ENCODE measurements at places on chromosomes 4 and X. TPM values are rescaled to one million over a fixed set of nuclear protein-coding genes. Genes with fewer than 3 reads are reported as not detected.

DNA sequence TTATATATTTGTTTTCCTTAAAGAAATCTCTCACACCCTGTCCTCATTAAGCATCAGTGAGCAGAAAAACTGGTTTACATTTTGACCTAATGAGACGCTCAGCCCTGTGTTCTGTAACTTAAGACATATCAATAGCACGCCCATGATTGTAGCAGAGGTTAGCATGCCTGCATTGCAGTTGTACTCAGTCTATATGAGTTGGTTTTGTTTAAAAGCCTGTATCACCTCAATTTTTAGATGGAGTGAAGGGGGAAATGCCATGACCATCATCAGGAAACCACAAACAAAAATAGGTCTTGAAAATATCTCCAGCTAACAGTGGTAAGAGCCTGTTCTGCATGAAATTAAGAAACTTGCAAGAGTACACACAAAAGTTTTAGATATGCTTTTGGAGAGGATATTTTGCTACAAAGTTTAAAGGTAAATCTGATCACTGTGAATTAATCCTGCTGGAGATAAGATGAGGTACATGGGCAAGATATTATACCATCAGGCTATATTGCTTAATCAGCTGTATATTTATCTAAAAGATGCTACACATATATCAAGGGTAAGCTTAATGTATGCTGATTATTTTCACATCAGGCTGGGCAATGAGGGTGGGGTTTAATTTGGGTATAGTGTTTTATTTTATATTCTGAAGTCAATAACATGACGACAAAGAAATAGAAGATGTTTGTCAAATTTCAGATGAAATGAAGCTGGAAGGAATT, 13.1 kb upstream of the COQ2 start:
- ATAC-seq = no peak

The SMIM10L2A gene
- 7.6 TPM for total RNA-seq

DNA sequence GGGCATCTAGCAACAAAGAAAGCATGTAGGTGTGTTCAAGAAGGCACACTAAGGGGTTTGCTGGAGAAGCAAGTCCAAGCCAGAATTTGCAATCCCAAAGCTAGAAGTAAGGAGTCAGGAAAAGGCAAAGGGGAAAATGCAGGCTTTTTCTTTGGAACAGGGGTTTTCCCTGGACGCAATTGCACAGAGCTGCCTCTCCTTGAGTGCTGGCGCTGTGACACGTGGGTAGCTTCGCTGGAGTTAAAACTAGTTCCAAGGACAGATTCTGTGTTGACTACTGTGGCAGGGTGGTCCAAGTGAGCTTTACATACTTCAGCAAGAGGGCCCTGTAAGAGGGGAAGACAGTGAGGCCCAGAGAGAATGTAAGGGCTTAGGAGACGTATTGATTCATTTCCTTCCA, 277.1 kb downstream of the ADGRA3 start:
- ATAC-seq = peak; percentile 21

- no peak for ATAC-seq
These were observed 92.5 kb downstream of the TLL1 start for GRCh38 chr4:165965503-165965902.

The SLC6A14 gene
- not detected for total RNA-seq

The ATG4A gene
- 4.4 TPM for total RNA-seq

- no peak for ATAC-seq
These were observed 48.4 kb upstream of the SPANXN4 start for GRCh38 chrX:142977128-142977914.

The UGT2A3 gene
- total RNA-seq = not detected

DNA sequence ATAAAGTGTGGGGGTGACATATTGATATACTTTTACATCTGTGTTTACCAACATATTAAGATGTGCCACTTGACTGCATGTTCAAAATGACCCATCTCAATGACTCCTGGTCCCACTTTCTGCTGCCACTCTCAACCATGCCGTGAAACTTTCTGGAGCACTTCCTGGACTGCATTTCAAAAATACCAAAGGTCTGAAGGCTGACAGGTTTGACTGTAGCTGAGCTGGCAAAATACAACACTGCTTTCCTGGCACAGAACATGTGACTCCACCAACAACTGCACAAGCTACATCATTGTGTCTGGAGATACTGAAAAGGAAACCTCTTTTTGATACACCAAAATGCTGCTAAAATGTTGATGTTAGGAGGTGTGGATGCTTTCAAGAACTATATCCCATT, 184.8 kb downstream of the UNC5C start:
- no peak for ATAC-seq

The MAGEA9B gene
- total RNA-seq = 0.34 TPM

GRCh38 chr4:54484383-54484782, 173.4 kb upstream of the KIT start:
- ATAC-seq = no peak

DNA sequence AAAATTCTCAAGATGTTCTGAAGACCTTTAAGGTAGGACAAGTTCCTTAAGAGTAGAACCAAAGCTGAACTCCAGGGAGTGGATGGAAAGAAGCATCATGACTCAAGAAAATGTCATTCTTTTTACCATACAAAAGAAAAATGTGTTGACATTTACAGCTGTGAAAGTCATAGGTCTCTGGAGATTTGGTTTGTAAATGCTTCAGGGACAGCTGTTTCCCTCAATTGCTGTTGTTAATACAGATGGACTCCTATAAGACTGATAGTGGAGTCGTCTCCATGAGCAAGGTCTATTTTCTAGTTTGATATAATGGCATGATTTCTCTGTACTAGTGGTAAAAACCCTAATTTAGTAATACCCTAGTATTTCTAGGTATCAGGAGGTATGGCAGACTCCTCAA, 101.7 kb downstream of the PHOX2B start:
- ATAC-seq = no peak

DNA sequence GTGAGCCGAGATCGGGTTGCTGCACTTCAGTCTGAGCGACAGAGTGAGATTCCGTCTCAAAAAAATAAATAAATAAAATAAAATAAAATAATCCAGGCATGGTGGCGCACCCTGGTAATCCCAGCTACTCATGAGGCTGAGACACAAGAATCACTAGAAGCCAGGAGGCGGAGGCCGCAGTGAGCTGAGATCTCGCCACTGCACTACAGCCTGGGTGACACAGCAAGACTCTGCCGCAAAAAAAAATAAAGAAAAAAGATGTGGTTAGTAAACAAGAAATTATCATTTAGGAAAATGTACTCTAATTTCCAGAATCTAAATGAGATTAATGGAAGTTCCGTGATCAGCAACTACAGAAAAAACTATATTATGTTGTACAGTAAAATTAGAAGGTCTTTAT, 14.5 kb upstream of the LRBA start:
- ATAC-seq = no peak

The MAGEA8 gene
- 0.33 TPM for total RNA-seq

The ZIC3 gene
- total RNA-seq = 6.0 TPM

GRCh38 chr4:152973629-152974467, 37.7 kb downstream of the FHDC1 start:
- ATAC-seq = no peak

DNA sequence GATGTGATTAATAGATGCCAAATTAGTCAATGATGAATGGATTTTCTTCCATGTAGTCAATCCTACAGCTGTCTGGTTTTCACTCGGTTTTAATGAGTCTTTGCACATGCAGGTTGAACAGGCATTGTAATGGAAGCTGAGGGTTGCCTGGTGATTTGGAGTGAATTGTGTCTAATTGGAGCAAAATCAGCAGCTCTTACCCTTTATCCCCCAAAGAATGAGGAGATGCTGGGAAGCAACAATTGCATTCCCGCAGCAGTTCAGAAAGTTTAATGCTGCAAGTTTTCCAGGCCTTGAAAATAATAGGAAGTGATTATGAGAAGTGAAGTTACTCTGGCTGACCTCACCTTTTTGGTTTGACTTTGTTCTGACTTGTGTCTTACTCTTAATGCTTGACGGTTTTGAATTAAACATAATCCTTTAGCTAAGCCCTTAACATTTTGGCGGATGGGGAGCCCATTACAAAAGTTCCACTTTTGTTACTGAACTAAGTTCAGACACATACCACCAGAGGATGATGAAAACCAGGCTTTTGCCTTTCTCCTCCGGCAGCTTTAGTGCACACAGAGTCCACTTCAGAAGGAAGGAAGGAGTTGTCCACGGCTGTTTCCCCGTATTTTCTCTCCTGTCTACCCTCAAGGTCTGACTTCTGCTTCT, 78.8 kb upstream of the TBC1D9 start:
- no peak for ATAC-seq

The MTMR8 gene
- total RNA-seq = 0.38 TPM

DNA sequence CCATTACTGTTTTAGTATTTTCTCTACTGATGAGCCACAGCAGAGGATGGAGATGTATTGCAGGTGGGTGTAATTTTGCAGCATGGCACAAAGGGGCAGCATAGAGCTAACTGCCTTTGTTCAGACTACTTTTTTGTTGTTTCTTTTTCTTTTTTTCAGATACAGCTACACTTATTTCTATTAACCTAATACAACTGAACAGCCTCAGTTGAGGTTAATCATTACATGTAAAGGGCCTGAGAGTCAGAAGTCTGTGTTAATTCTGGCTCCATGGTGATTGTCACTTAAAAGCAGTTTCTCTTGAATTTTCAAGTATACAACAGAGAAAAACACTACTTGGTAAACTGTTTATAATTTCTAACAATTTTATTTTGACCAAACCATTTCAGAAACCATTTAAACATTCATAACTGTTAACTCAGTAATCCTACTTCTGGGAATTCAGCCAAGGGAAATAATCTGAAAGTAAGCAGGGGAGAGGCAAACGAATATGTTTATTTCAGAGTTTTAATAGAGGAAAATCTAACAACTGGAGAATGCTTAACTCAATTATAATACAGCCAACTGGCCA, 13.9 kb upstream of the PPEF2 start:
- peak; percentile 47 for ATAC-seq

DNA sequence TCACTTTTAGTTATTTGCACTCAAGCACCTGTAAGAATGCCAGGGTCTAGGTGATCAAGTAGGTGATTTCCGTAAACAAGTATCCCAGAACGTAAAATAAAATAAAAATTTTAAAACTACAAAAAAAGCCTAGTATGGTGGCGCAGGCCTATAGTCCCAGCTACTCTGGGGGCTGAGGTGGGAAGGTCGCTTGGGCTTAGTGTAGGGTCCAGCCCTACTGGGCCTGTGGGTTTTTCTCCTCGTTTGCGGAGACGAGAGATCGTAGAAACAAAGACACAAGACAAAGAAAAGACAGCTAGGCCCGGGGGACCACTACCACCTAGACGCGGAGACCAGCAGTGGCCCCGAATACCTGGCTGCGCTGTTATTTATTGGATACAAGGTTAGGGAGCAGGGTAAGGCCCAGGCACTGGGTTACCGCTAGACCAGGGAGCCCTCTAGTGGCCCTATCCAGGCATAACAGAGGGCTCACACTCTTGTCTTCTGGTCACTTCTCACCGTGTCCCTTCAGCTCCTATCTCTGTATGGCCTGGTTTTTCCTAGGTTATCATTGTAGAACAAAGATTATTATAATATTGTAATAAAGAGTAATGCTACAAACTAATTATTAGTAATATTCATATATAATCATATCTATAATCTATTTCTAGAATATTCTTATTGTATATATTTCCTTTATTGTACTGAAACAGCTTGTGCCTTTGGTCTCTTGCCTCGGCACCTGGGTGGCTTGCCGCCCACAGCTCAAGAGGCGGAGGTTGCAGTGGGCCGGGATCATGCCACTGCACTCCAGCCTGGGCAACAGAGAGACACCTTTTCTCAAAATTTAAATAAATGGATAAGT, 38.4 kb downstream of the SAGE1 start:
- ATAC-seq = peak; percentile 75

The CXCL13 gene
- not detected for total RNA-seq

The VEGFC gene
- total RNA-seq = 12.1 TPM

The AASDH gene
- 14.1 TPM for total RNA-seq

DNA sequence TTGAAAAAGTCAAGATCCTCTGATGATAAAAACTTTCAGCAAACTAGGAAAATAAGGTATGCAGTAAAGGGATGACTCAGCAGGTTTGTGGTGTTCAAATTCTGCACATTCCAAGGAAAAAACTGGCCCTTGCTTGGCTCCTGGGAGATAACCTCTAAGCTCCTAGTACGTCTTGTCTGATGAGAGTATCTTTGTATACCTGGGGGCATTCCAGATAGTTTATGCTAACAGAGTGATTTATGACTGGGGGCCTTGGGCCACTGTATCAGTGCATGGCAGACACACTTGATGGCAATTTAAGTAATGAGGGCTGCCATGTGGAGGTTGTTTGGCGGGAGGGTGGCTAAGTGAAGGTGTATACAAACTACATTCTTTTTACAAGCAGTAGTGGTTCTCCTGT, 56.9 kb downstream of the NSG1 start:
- no peak for ATAC-seq

The CXCL1 gene
- total RNA-seq = 0.63 TPM

The TEC gene
- 2.4 TPM for total RNA-seq

DNA sequence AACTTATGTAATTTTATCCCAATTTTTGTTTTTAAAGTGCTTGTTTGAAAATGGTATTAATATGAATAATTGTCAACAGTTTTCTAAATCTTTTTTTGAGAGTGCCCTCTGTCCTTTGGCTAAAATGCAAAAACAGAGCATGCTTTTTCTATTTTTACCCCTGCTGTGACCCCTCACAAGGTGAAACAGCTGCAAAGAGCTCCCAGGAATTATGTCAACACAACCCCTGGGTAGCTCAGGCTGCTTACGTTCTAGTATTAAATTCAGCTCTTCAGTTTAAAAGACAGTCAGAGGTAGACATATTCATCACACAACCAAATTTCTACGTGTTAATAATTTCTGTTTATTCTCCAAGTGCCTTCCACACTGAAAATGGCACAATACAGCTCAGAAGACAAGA, 367.5 kb downstream of the PRDM5 start:
- ATAC-seq = no peak

The JADE1 gene
- total RNA-seq = 8.6 TPM

DNA sequence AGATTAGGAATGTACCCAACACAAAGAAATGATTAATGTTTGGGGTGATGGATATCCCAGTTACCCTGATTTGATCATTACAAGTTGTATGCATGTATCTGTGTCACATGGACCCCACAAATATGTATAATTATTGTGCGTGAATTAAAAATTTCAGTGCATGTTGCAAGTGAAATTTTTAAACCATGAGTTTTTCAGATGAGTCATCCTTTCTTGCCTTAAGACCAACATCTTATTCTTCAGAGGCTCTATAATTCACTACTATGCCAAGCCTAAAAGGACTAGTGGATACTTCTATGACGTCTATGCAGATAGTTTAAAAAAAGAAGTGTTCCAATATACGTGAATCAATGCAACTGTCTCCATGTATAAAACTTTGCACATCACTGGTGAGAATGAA, 113.0 kb upstream of the SH3RF1 start:
- ATAC-seq = no peak

GRCh38 chr4:158080354-158080753, 92.5 kb downstream of the GASK1B start:
- no peak for ATAC-seq

DNA sequence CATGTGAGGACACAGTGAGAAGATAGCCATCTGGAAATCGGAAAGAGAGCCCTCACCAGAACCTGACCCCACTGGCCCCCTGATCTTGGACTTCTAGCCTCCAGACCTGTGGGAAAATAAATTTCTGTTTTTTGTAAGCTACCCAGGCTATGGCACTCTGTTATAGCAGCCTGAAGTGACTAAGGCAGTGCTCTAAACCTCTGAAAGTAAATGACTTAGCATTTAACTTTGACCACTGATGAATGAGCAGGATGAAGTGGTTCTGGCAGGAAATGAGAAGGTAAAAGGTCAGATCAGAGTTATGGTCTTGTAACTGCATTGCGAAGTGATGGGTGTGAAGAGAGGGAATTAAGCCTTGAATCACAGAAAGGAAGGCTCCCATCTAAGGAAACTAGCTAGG, 17.0 kb downstream of the GPAT3 start:
- ATAC-seq = peak; percentile 8
